H1 (cell line): ENCODE measurements at places on chromosomes 16 and 17.

GRCh38 chr17:52724578-52724977, 566.1 kb upstream of the CA10 start:
- no peak for DNase-seq

DNA sequence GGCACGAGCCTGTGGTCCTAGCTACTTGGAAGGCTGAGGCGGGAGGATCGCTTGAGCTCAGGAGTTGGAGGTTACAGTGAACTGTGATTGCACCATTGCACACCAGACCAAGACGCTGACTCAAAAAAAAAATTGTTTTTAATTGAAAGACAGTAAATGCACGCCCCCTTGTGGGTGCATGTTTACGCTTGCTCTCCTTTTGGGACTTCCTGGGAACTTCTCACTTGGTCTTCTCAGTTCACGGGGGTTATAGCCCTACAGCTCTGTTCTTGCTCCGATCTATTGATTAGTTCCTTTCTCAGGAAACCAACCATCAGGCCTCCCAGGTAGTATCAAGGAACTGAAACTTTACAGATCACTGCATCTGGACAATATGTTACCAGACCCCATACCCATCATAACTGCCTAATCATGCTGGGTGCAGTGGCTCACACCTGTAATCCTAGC, 14.2 kb upstream of the RIPOR1 start:
- DNase-seq = peak; percentile 69

- no peak for DNase-seq
These were observed 17.4 kb downstream of the CDIPT start for GRCh38 chr16:29845656-29846055.

DNA sequence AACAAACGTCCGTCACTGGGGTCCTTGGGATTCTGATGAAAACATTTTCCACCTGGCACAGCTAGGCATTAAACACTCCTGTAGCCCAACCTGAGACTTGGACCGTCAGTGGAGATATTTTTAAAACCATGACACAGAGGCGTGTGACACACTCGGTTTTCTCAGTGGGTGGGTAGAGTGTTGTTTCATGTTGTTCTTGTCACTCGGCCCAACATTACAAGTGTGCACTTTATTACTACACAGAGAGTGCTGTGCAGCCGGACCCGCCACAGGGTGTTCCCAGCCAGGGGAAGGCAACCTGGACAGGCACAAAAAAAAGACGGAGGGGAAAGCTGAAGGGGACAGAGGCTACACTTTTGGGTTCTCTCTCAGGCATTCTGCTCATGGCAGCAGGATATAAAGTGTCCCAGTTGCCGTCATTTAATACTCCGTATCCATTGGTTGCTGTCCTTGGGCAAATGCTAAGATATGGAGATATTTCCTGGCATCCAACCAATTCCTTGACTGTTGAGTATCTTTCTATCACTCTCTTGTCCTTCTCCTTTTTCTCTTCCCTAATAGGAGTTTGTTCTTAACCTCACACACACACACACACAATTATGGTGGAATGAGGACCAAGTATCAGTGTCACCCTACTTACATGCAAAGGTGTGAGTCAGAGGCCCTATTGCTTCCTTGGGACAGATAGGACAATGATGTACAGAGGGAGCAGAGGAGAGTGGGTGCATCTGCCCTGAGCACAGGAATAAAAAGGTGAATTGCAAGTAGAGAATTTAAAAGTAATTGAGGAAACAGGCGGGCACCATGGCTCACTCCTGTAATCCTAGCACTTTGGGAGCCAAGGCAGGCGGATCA, 154.1 kb upstream of the SOX9 start:
- DNase-seq = no peak

GRCh38 chr17:48442819-48443218, 12.8 kb upstream of the SKAP1 start:
- DNase-seq = no peak

DNA sequence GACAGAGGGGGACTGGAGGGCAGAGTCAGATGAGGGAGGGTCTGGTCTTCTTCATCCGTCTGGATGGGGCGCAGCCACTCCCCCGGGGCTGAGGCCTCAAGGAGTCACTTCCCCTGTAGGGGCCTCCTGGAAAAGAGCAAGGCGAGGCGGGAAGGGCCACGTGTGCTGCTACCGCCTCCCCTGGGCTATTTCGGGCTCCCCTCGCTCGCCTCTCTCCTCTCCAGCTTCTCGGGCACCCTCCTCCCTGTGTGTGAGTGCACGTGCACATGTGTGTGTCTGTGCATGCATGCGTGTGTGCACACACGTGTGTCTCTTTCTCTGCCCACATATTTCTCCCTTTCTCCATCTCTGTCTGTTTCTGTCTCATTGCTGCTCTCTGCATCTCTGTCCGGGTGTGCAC, 10.1 kb downstream of the GSG1L start:
- DNase-seq = no peak

DNA sequence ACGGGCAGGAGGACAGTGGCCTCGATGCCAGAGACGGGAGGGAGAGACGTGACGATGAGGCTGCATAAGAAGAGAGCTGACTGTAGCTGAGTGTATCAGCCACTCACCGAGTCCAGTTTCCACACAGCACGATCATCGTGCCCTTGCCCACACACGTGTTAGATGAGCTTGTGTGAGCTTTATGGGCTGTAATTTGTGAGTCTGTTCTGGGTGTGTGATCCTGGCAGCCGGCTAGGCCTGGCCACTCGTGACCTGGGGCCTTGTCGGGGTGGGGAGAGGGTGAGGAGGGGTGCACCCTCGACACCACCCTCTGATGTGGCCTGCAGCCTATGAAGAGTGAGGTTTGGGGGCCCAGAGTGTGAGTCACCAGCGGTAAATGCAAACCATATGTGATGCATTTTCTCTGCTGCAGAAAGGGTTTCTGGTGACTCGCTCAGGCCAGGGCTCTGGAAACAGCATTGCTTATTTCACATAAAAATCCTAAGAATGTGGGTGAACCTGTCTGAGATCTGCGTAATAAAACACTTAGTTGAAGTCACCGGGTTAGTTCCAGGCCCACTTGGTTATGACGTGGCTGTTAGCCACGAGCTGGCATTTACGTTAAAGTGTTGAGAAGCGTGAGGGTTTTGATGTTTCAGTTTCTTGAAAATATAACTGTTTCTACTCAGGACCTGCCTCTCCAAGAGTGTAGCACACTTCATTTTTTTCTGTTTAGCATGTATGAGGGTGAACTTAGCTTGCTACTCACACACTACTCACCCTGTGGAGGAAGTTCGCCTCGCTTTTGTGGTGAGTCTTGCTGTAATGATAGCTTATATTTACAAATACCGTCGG, 4.2 kb downstream of the METRNL start:
- DNase-seq = peak; percentile 56

GRCh38 chr17:71942626-71943025, 178.2 kb upstream of the SOX9 start:
- DNase-seq = no peak

DNA sequence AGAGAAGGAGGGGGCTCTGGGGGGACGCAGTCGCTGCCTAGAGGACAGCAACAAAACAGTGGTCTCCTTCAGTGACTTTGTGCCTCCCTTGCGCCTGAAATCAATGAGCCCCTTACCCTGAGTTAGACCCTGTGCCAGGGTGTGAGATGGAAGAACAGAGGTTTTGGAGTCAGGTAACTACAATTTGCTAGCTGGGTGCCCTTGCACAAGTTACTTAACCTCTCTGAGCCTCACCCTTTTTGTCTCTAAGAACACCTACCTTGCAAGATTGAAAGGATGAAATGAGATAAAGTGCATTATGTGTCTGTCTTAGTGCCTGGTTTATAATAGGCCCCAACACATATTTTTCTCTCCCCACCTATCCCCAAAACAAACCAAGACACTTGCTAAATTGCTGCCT, 9.9 kb downstream of the RND2 start:
- DNase-seq = no peak

DNA sequence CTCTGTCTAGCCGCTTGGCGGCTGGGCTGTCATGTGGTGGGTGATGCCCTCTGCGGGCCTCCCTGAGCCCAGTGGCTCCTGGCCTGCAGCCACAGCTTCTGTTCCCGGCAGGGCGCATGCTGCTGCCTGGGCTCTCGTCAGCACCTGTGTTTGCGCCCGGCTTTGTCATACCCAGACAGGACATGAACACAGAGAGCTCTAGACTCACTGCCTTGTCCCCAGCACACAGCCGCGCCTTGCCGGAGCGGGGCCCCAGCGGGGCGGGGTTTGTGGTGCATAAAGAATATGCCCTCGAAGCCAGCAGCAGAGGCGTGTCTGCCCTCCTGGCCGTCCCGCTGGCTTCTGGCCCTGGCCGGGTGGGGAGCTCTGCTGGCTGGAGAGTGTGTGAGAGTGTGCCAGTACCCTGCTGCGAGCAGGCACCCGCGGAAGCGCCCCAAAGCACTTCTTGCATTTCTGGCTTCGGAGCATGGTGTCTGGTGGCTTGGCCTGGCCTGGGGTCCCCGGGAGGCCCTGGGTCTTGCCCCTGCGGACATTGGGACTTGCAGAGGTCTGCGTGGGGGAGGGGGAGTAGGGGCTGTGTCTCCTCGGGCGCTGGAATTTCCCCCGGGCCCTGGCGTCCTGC, 14.4 kb downstream of the ASPSCR1 start:
- DNase-seq = no peak

DNA sequence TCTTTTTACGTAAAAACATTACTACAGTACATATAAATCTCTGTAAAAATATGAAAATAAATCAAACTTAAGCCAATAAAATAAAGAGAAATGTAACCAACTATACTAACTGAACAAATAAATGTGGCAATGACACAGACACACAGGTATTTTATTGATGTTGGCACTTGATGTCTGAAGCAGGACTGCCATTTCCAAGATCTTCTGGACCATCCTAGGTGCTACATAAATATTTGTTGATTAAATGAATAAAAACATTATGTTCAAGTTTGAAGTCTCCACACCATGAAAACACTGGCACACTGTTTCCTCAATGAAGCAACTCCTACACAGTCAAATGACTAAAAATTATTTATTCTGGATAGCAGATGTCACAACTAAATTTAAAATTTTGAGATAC, 106.9 kb downstream of the NCOR1 start:
- DNase-seq = no peak

DNA sequence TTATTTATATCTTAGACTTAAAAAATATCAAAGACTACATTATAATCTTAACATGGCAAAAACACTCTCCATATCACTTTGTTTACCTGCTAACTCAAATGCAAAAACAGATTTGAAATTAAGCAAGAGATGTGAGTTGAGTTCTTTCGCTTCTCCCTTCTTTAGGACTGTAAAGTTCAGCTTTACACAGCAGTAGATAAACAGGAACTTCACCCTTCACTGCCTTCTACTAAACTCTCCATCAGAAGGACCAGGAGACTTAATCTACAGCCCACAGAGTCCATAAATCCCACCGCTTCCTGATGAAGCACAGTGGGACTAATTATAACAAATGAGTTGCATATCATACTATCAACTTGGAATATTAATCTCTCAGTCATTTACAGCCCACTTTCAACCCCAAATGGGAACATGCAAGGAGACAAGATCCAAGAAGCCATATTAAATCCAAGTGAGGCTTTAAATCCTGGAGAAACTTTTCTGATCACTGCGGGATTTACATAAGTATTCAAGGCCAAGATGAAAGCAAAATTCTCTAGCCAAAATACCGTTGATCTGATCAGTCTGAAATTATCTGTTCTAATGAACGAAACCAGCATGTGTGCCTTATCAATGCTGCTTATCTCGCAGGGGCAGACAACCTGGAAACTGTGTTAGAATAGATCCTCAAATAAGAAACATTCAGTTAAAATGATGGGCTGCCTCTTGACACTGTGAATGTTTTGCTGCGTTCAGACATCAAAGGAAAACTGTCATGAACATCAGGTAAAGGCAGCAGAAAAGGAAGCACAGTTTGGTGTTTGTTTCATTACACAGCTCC, 1.6 kb downstream of the AMFR start:
- DNase-seq = no peak

GRCh38 chr17:17844500-17844899, 7.7 kb upstream of the SREBF1 start:
- DNase-seq = no peak
